ENCODE measurements at places on chromosomes 6 and 20.

GRCh38 chr6:84515067-84515466 is 249.3 kb downstream of the TBX18 start:
- DNase-seq = no peak

DNA sequence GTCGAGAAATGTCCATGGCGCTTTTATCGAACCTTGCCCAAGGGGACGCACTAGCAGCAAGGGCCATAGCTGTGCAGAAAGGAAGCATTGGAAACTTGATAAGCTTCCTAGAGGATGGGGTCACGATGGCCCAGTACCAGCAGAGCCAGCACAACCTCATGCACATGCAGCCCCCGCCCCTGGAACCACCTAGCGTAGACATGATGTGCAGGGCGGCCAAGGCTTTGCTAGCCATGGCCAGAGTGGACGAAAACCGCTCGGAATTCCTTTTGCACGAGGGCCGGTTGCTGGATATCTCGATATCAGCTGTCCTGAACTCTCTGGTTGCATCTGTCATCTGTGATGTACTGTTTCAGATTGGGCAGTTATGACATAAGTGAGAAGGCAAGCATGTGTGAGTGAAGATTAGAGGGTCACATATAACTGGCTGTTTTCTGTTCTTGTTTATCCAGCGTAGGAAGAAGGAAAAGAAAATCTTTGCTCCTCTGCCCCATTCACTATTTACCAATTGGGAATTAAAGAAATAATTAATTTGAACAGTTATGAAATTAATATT is 115.7 kb downstream of the TMEM242 start:
- DNase-seq = no peak

- DNase-seq = no peak
Measured at GRCh38 chr6:25290306-25291060, 11.3 kb downstream of the CARMIL1 start.

DNA sequence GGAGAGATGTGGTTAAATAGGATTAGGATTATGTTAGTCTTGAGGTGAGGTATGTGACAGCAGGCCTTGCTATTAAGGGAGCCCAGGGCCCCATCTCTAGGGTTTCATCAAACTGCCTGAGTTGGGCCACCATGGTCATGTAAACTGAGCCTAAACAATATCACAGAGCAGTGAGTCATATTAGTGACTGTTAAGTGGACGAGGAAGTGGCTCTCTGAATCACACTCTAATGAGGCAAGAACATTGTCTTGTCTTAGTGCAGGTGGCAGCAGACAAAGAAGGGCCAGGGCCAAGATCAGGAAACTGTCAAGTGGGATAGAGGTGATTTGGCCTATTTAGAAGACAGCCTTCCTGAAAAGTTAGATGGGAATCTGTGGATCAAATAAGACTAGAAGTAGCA is 23.1 kb downstream of the ENPP3 start:
- no peak for DNase-seq

DNA sequence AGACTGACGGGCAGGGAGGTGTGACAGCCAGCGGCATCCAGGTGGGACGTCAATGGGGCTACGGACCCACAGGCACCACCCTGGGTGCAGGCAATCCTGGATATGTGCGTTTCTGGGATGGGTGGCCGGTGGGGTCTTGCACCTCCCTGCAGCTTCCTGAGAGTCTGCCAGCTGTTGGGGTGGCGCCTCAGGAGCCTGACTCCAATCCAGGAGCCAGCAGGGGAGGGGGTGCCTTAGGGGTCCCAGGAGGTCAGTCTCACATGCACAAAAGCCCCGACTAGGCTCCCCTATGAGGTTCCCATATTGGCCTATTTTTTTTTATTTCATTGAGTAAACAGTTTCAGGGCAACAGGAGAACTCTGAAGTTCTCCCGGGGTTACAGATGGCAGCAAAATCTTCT is 73.3 kb downstream of the GINS1 start:
- DNase-seq = no peak

GRCh38 chr20:32429745-32430360 is 71.7 kb downstream of the ASXL1 start:
- no peak for DNase-seq

DNA sequence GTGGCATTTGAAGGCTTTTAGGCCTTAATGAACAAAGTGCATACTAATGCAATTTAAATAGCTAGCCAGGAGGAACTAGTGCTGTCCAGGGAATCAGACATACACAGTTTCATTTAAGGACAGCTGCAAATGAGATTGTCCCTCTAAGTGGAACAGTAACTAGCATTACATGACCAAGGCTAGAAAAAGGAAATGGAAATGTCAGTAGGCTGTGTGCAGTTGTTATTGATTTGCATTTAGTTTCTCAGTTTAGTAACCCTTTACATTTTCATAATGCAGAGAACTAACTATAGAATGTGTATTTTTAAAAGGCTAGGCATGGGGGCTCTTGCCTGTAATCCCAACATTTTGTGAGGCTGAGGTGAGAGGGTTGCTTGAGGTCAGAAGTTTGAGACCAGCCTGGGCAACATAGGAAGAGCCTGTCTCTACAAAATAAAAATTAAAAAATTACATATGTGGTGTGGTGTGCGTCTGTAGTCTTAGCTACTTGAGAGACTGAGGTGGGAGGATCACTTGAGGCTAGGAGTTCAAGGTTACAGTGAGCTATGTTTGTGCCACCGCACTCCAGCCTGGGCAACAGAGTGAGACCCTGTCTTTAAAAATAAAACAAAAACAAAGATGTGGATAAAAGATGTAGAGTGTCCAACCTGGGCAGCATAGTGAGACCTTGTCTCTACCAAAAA is 468.0 kb downstream of the UTRN start:
- DNase-seq = no peak

GRCh38 chr6:153210083-153210482 is 79.0 kb upstream of the RGS17 start:
- DNase-seq = no peak

DNA sequence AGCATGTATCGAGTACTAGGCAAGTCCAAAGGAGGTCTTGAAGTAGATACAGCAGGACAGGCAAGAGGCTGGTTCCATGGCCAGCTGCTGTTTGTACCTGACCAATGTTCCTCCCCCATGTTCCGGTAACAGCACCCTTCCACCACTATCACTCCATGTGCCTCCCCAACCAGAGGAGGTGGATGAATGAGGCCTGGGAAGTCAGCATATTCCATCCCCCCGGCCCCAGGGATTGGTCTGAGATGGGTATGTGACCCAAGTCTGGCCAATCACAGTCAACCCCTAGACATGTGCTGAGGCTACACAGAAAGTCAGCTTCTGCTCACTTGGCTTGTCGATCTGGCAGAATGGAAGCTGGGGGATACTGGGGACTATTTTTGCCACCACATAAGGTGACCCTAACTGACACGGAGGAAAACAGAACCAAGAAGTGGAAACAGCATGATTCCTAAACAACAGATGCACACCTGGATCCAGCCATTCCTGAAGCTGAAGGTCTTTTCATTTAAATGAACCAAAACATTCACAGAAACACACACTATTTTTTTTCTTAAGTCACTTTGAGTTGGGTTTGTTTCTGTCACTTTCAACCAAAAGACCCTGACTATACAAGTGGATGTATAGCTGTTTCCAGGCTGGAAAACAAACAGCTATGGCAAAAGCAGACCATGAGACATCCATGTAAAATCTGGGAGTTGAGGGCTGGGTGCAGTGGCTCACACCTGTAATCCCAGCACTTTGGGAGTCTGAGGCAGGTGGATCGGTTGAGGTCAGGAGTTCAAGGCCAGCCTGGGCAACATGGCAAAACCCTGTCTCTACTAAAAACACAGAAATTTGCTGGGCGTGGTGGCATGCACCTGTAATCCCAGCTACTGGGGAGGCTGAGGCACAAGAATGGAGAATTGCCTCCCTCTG is 70.4 kb upstream of the PTPN1 start:
- DNase-seq = no peak

- no peak for DNase-seq
Measured at GRCh38 chr20:48686238-48687116, 141.3 kb downstream of the PREX1 start.

DNA sequence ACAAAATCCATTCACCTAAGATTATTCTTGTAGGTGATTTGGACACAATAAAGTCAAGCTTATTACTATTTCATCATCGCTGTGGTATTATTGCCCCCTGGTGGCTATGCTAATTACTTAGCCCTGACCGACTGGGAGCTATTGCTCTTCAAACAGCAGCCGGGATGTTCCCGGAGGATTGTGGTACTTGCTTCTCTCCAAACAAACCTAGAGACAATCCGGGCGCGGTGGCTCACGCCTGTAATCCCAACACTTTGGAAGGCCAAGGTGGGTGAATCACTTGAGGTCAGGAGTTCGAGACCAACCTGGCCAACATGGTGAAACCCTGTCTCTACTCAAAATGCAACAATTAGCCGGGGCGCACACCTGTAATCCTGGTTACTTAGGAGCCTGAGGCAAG is 15.4 kb upstream of the STMND1 start:
- no peak for DNase-seq

- no peak for DNase-seq
Measured at GRCh38 chr6:152112491-152113261, 305.2 kb downstream of the ESR1 start.

DNA sequence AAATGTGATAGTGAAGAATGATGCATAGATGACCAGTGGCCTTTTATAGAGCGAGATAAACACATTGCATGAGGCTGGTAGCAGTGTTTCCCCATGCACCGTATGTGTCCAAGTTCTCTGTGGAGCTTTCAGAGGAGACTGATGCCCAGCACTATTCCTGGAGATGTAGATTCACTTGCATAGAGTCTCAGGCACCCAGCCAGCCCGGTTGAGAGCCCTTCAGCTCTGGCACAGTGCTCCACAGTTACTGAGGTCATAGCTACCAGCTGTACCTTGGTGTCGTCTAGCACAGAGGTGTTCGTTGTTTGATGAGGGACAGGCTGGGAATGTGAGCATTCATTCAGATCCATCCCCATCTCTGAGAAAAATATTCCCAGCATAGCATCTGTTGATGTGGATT is 328.9 kb downstream of the FARS2 start:
- no peak for DNase-seq

- DNase-seq = peak; percentile 25
Measured at GRCh38 chr6:26033085-26033940, 53.9 kb upstream of the HFE start.

DNA sequence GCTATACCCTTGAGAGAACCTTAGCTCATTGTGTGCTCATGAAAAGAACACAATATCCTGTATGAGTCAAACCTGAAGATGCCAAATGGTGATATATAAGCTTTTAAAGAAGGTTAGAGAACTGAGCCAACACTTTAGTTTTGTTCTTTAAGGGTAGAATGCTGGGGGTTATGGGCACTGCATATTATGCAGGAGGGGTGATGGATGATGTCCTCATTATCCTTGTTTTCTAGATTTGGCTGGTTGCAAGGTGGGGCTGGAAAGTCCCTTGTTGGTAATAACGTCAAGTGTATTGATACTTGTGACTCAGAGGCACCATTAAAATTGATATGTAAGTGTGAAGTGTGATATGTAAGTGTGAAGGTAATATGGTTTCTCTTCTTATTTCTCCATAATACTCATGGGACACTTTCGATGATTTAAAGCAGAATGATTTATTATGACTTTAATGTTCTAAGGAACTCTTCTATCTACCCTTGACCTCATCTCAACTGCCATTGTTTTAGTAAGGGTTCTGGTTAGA is 113.7 kb upstream of the DTNBP1 start:
- DNase-seq = no peak

- DNase-seq = no peak
Measured at GRCh38 chr6:169978615-169979161, 227.3 kb downstream of the ERMARD start.

DNA sequence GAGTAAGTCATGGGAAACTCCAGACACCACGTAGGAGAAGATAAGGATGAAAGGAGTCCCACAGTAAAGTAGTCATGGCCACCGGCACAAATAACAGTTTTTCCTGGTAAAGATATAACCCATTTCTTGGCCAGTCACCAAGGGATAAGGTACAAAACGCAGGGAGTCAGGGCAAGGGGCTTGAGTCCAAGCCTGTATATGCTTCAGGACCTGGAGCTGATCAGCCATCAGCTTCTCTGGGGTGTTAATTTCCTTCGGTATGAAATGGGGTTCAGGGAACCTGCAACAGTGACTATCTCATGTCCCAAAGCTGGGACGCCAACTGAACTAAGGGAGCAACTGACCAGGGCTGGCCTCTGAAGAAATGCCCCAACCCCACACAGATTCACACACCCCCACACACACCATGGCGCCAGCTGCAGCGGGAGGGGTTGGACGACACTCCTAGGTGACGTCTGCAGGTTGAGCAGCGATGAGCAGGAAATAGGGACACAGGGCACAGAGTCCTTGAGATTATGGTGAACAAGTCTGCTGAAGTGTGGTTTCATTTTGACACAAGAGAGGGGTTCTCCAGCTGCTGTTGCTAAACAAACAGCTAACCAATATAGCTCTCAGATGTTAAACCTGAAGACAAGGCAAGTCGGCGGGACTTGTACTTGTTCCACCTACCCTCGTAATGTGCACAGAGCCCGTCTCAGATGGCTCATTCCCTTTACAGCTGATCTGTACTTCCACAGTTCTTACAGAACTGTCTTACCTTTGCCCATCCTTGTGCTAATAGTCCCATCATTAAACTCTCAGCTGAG is 7.4 kb upstream of the ADTRP start:
- DNase-seq = no peak

- no peak for DNase-seq
Measured at GRCh38 chr6:4637691-4638433, 138.3 kb upstream of the CDYL start.

- DNase-seq = no peak
Measured at GRCh38 chr6:85412911-85413430, 36.9 kb upstream of the NT5E start.

DNA sequence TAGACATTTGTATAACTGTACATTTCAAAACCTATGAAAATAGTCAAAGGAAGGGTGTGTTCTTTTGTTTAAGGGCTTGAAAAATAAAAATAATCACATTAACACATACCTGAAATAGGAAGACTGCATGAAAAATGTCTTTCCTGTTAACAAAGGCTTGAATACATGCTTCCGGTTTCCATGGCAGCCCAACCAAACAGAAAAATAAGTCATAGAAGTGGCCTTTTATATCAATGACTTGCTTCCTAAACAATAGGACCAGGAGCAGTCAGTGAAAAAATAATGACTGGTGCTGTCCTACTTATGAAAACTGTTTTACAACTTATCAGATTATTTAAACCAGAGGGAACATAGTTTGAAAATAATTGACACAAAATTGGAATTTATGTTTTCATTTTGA is 412.6 kb upstream of the PLCB4 start:
- DNase-seq = no peak

- DNase-seq = no peak
Measured at GRCh38 chr6:437037-437392, 45.5 kb downstream of the IRF4 start.

- DNase-seq = no peak
Measured at GRCh38 chr20:38515631-38516030, 43.0 kb downstream of the RALGAPB start.

DNA sequence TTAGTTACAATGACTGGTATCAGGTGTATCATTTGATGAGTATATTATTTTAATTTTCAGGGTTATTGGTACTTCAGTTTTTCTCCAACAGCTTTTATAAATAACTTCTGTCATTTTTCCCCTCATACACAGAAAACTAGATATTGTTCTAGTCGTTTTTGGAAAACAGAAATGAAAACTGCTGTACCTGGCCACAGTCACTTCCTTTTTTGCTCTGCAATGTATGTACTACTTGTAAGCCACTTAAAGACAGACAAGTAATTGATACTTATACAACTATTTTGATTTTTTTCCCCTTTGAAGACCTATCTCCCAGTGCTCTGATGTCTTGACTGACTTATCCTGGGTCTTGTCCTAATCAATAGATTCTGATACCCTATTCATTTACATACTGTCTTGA is 218.6 kb upstream of the RUNX2 start:
- no peak for DNase-seq

GRCh38 chr20:41135187-41135887 is 2.0 kb upstream of the PLCG1 start:
- peak; percentile 43 for DNase-seq

- DNase-seq = no peak
Measured at GRCh38 chr6:15023448-15023847, 222.4 kb upstream of the JARID2 start.
